ENCODE measurements at places on chromosomes 3 and 15.

GRCh38 chr15:66603301-66604179, 37.7 kb upstream of the LCTL start:
- DNase-seq: peak; percentile 42

GRCh38 chr3:196967412-196968232, 1.0 kb downstream of the PIGZ start:
- no peak for DNase-seq

GRCh38 chr3:10413041-10413440, 92.1 kb upstream of the SEC13 start:
- no peak for DNase-seq

DNA sequence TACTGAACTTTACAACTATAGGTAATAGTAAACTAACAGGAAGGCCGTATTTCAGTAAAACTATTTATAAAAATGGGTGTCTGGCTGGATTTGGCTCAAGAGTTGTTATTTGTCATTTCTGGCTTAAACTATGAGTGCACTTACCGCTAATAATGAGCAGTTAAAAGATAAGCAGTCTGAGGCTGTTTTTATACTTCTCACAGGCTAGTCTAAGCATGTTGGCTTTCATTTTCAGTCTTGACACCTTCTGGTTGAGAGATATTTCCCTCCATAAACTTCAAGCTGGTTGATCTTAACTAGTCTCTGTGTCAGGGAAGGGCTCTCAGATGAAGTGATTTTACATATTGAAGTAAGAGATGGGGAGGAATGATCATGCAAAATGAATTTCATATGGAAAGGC, 96.1 kb downstream of the RSRC1 start:
- no peak for DNase-seq

- DNase-seq: no peak
Measured at GRCh38 chr3:18228060-18228459, 197.1 kb downstream of the SATB1 start.

DNA sequence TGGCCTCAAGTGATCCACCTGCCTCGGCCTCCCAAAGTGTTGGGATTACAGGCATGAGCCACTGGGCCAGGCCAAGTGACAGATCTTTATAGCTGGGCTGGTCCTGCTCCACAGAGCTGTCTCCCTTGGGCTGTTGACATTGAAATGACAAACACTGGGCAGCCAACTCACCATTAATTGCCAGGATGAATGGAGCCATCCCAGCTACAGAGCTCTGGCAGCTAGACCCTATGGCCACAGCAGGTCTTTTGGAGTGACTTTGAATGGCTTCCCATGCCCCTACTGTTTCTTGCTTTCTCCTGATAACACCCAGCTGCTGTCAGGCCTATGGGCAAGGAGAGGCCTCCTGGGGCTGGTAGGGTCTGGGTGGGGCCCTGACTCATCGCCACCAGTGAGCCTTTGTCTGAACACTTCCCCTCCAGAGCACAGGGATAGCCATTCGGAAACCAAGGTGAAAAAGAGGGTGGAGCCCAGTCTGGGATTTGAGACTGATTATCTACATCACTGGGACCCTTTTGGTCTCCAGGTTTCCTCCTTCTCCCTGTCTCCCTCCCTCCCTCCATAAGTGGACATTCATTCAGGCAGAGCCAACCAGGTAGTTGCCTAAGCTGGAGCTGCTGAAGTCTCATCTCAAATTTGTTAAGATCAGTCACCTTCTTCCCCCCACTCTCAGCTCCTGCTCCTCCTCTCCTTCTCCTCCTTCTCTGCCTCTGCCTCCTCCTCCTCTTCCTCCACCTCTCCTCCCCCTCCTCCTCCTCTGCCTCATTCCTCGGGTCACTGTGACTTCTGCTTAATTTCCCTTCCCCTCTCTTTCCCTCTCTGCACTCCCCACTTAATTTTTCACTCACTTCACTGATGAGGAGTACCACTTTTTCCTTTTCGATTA, 34.0 kb downstream of the BHLHE40 start:
- no peak for DNase-seq

DNA sequence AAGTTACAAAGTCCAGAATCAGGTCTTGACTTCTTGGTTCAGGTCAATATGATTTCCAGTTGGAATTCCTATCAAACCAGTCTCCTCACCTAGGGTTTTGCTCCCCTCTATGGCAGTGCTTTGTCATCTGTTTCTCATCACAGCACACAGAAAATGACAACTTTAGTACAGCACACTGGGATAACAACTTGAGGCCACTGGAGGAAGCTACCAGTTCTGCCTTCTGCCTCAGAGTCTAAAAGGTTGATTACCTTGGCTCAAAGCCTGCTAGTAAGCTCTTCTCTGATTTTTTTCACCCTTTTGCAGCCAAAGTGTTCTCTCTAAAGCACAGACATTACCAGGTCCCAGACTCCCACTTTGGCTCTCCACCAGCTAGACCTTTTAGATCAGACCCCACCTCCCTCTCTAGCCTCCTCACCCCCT, 24.8 kb upstream of the TRIM59 start:
- no peak for DNase-seq

DNA sequence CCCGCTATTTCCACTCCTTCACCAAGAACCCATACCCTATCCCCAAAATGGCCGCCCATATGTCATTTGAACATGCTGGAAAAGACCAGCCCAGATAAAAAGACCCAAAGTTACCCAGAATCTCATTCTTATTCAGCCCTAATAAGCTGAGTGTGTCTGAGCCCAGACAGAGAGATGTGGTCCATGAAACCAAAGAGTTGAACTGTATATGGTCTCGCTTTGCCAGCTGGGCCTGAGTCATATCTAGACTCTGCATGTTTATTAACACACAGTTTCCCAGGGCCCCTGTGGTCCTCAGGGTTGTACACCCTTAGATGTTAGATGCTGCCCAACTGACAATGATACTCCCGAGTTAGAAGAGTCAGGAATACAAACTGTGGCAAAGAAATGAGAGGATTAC, 201.9 kb upstream of the STRIT1 start:
- DNase-seq: no peak

GRCh38 chr3:136914739-136915138, 43.0 kb upstream of the IL20RB start:
- DNase-seq: no peak

- no peak for DNase-seq
Measured at GRCh38 chr3:129934234-129935123, 40.0 kb upstream of the TRH start.

GRCh38 chr3:123404391-123404790, 44.5 kb downstream of the ADCY5 start:
- no peak for DNase-seq

DNA sequence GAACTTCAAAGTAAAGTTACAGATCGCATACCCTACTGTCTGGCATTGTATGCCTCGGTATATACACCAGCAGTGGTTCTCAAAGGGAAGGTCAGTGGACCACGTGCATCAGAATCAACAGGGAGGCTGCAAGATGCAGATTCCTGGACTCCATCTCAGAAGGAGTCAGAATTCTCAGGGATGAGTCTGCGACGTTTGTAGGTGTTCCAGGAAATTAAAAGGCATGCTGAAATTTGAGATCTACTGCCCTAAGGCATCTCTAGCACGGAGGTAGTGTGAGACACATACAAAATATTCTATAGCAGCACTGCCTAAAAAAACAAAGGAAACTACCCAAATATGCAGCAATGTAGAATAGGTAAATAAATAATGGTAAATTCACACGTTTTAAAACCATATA, 136.8 kb upstream of the BNIP2 start:
- DNase-seq: no peak

DNA sequence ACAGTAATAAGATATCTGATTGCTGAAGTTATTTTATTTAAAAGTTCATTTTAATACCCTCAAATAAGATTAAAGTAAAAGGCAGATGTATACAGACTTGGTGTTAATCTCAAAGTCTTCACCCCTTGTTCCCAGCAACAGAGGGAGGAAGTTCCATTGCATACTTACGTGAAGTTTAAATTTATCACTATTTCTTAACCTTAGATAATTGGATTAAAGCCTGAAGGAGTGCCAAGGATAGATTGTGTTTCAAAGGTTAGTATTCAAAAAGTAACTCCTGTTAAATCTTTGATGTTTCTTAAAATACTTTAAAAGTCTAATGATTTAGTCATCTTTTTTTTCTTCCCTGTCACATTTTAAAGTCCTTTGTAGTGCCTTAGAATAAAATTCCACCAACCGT, 39.3 kb downstream of the ATP1B3 start:
- DNase-seq: no peak

- DNase-seq: no peak
Measured at GRCh38 chr3:43207628-43208085, 78.7 kb upstream of the SNRK start.

DNA sequence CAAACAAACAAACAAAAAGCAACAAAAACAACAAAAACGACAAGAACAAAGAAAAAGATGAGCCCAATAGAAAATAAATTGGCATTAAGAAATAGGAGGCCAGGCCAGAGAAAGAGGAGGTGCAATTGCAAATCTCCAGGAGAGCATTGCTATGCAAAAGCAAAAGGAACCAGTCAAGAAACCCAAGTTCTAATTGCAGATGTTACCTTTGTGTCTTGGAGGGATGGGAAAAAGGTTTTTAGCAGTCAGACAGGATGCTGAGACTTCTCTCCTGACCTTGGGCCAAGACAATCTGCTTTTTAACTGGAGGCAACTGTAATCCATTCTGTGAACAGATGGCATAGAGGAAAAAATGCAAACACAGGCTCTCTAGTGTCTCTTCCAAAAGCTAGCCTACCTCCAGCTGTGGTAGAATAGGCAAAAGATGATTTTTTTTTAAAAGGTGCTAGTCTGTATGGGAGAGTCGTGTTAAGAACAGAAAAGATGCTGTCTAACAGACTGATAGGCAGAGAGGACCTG, 56.4 kb downstream of the LSAMP start:
- DNase-seq: no peak

DNA sequence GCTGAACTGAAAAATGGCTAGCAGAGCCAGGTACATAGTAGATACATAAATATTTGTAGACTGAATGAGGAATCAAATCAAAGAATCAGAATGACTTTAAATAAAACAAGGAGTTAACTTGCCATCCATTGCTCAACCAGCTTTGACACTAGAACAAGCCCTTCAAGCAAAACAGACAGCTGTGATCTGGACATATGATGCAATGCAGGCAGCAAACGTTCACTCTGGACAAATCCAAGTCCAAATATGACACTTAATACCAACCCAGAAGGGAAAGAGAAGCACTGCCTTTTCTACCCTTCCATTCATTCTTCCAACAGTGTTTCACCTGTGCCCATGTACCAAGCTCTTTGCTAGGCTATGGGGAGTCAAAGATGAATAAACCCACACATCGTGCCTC, 4.5 kb downstream of the THRB start:
- no peak for DNase-seq

DNA sequence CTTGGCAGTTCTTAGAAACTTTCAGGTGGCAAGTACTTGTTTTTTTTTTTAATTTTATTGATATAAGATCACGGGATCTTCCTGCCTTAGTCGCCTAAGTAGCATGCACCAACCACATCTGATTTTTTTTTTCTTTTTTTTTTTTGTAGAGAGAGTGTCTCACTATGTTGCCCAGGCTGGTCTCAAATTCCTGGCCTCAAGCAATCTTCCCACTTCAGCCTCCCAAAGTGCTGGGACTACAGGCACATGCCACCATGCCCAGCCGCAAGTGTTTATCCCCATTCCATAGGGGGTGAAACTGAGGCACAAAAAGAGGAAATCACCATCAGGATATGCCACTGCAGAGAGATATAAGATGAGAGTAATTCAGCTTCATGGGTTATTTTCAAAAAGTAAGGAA, 102.9 kb downstream of the IGF2BP2 start:
- no peak for DNase-seq

- DNase-seq: no peak
Measured at GRCh38 chr3:144229953-144230352, 258.3 kb downstream of the DIPK2A start.

GRCh38 chr3:57683286-57683685, 9.6 kb downstream of the DENND6A start:
- DNase-seq: no peak

DNA sequence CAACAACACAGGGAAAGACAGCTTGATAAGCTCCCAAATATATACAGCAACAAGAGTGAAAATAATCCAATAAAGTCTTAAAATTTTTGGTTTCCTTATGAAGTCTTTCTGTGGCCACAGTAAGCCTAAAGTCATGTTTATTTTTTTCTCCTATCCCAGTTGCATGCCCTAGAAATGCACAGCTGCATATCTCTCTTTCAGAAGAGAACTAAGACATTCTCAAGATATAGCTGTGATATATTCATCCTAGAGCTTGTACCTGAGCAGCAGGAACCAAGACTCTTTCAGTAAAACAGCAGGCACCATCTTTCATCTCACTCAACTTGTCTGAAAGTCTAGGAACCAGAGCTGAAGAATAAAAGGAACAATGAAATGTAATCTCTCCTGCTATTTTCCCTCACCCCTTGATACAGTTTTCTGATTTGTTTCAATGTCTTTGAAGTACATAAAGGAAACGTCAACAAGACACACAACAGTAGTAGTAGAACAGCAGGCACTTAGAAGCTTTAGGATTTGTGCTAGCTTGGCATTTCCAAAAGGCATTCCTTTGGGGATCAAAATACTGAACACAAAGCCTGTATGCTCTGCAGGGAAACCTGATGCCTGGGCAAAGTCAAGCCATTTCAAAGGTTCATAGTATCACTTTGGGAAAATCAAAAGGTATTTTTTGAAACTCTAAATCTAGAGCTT, 536.8 kb downstream of the PYDC2 start:
- DNase-seq: no peak

- DNase-seq: no peak
Measured at GRCh38 chr3:108554913-108555571, 34.2 kb downstream of the CIP2A start.

DNA sequence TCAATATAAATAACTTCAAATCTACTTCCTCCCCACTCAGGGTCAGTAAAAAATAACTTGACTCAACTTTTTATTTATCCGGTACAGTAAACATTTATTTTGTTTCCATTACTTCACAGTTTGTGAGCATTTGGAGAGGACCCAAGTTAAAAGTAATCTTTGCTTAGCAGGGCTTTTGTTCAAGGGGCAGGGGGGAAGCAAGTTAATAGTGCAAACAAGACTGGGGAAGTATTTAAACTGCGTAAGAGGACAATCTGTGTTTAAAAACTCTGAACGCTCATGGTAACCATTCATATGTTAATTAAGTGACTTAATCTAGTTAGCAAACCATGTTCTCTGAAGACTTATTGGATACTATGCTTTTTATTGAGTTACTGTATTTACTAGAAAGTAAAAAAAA, 346.2 kb downstream of the SLC9A9 start:
- DNase-seq: no peak

- no peak for DNase-seq
Measured at GRCh38 chr3:181711325-181712135, at the start of gene SOX2. SOX2 (plus strand) TSS chr3:181711925; CDS start chr3:181712361, 436 bp downstream.

- DNase-seq: no peak
Measured at GRCh38 chr3:167887096-167887495, 151.6 kb downstream of the SERPINI1 start.

DNA sequence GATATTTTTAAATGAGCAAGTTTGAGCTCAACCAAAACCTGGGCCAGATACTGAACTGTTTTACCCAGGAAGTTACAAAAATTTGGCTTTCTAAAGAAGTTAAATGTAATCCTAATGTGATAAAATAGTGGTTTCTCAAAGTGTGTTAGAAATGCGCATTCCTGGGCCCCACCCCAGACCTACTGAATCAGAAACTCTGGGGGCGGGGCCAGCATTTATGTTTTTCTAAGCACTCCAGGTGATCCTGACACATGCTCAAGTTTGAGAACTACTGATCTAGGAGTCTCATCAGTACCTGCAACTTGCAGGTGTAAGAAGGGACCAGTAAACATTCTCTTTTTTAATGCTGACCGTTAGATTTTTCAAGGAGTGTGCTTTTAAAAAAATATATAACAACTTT, 190.6 kb downstream of the VPS13C start:
- no peak for DNase-seq
